ENCODE measurements at places on chromosomes 2 and 18.

DNA sequence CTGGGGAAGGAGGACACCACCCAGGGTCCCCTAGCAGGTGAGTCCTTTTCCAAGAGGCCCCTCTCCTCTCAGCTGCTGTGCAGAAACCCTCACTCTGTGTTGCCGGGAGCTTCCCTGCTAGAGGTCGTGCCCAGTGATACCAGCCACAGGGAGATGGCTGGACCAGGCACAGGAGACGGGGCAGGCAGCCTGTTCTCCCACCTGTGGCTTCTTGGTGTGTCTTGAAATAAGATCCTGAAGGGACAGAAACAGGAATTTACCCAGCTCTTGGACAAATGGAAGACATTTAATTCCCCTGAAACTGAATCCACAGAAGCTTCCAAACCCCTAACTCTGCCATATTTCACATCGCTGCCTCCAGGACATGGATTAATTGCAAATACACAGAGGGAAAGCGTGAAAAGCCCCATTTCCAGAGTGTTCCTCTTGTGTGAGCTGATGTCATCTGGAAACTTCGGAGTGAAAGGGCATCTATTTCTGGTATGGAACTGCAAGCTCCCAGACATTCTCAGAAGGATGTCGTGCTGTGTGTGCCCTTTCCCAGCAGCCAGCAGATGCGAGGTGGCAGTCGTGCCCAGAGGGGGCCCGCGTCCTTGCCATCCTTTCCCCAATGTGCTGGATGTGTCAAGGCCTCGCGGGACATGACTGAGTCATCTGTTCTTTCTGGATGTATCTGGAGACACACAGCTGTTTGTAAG, 177.7 kb downstream of the SEPTIN10 start:
- H3K4me3 ChIP-seq = no peak overlapping the region
- no peaks in the 10 kb centered on the region for H3K4me1 ChIP-seq
- H3K36me3 ChIP-seq = no peaks in the 10 kb centered on the region

GRCh38 chr2:3683748-3684454, 19.5 kb upstream of the DCDC2C start:
- no peak for DNase-seq
- H3K36me3 ChIP-seq = no peaks in the 10 kb centered on the region
- H3K4me3 ChIP-seq = no peak overlapping the region
- H3K27ac ChIP-seq = no peak overlapping the region
- no peaks in the 10 kb centered on the region for H3K27me3 ChIP-seq

GRCh38 chr2:75518638-75519465, 41.9 kb downstream of the EVA1A start:
- H3K27me3 ChIP-seq = no peaks in the 10 kb centered on the region
- no peaks in the 10 kb centered on the region for H3K36me3 ChIP-seq
- H3K27ac ChIP-seq = no peak overlapping the region
- no peaks in the 10 kb centered on the region for H3K4me1 ChIP-seq

DNA sequence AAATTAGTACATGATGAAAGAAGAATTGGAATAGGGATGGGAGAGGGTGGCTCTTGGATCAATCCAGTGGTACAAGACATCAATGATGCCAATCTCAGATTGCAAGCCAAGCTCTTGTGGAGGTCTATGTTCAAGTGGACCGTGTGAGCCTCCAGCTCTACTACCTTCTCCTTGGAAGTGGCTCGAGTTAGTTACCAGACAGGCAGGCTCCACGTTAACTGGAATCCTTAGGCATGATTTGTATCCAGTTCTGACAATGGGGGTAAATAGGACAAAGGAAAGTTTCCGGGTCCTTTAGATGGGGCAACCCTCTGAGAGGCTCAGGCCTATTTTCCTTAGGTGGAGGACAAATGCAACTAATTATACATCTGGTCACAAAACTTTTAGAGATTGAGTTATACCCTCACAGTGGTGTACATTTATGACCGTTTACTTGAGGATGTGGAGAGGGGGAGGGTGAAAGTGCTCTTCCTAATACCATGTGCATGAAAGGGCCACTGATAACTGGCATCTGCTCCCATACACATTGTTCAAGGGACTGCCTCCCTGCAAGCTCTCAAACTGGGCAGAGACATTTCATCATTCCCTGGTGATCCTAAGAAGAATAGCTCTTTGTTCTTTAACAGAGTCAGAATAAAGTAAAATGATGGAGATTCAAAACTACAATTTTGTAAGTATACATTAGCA, 180.2 kb downstream of the SOCS6 start:
- H3K27ac ChIP-seq = no peak overlapping the region
- no peak for DNase-seq

GRCh38 chr2:36277146-36277808, 78.3 kb upstream of the CRIM1 start:
- no peak overlapping the region for H3K4me3 ChIP-seq
- H3K4me1 ChIP-seq = no peaks in the 10 kb centered on the region
- H3K36me3 ChIP-seq = no peaks in the 10 kb centered on the region
- H3K27ac ChIP-seq = no peak overlapping the region
- H3K27me3 ChIP-seq = no peaks in the 10 kb centered on the region

DNA sequence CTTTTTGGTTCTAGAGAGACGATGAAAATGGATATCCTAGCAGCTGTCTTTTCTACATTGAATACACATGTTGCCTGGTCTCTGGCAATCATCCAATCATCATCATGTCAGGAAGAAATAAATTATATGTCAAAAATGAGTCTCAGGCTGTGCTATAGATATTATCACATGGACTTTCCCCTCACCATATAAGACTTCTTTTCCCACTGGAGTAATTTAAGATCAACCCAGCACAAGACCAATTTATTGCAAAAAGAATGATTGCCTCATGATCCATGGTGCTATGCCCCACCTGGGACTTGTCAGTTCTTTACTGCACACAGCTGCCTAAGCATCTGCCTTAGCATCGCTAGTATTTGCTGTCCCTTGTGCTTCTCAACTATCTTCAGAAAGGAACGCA, 783.7 kb upstream of the TMEFF2 start:
- no peak overlapping the region for H3K4me3 ChIP-seq
- H3K4me1 ChIP-seq = no peaks in the 10 kb centered on the region
- DNase-seq = no peak
- no peak overlapping the region for H3K27ac ChIP-seq
- no peaks in the 10 kb centered on the region for H3K36me3 ChIP-seq

DNA sequence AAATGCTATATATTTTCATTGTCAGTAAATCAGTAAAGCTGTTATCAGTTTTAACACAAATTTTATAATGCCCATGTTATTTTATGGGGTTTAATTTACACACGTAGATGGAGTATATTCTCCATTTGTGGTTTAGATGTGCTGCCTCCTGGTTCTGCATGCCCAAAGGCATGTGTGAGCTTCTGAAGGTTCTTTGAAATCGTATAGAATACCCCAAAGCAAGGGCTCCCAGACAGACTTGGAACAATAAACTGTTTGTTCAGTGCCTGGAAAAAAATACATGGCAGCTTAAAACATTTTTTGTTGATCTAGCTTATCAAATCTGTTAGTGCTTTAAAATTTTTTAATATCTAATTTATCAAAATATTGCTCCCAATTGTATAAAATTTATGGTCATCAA, 150.4 kb downstream of the GPD2 start:
- H3K27ac ChIP-seq = no peak overlapping the region
- H3K36me3 ChIP-seq = no peaks in the 10 kb centered on the region
- DNase-seq = no peak
- H3K4me1 ChIP-seq = no peaks in the 10 kb centered on the region
- no peak overlapping the region for H3K4me3 ChIP-seq

GRCh38 chr18:23684515-23685197, 4.6 kb upstream of the LAMA3 start:
- no peaks in the 10 kb centered on the region for H3K36me3 ChIP-seq
- DNase-seq = no peak
- H3K27ac ChIP-seq = no peak overlapping the region
- H3K4me1 ChIP-seq = peaks cover 8% of the 10 kb centered on the region
- H3K4me3 ChIP-seq = no peak overlapping the region

DNA sequence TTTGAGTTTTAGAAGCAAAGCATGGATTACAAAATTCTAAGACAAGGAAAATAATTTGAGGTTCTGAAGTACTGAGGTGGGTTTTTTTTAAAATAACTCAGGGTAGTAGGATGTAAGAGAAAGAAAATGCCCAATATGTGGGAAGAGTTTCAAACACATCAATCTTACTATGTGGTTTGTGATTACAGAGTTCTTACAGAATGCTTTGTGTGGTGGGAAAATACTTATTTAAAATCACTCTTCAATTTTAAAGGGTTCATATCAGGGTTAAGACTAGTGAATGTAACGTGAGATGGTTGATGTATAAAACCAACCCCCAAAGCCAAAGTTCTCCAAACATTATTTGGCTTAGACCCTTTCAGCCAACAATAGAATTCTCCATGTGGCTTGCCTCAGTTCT, 173.5 kb downstream of the UBE2E3 start:
- H3K27me3 ChIP-seq = no peaks in the 10 kb centered on the region
- peaks cover 30% of the 10 kb centered on the region for H3K4me1 ChIP-seq

- no peaks in the 10 kb centered on the region for H3K36me3 ChIP-seq
- DNase-seq = no peak
- H3K27ac ChIP-seq = no peak overlapping the region
- no peak overlapping the region for H3K4me3 ChIP-seq
Observed at GRCh38 chr2:60066096-60066839, 487.2 kb downstream of the BCL11A start.

DNA sequence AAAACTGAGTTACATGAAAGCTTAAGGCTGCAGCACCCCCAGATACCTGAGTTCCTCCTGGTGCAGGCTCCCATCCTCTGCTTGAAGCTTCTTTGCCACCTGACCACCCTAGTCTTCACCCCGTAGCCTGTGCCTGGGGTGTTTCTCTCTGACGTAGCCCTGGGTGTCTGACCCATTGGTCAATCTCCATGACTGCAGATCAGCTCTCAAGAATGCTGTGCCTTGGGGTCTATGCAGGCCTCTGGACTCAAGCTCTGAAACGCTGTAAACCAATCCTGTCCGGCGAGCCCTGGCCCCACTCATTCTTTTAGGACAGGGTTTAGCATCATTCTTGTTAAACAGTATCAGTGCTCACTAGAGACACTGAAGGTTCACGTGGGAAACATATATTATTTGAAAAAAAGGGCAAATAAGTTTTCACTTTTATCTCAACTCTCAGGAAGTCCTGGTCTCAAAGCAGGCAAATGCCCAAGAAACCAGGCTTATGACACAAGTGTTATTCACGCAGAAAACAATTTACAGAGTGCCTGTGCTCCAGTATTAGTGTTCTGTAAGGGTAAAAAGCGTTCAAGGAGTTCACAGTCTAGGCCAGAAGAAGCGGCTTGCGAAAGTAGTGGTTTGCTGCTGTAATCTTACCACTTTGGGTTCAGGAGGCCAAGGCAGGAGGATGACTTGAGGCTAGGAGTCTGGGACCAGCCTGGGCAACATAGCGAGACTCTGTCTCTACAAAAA, 22.8 kb upstream of the PPP4R1 start:
- no peaks in the 10 kb centered on the region for H3K36me3 ChIP-seq
- H3K27me3 ChIP-seq = no peaks in the 10 kb centered on the region
- no peak for DNase-seq

DNA sequence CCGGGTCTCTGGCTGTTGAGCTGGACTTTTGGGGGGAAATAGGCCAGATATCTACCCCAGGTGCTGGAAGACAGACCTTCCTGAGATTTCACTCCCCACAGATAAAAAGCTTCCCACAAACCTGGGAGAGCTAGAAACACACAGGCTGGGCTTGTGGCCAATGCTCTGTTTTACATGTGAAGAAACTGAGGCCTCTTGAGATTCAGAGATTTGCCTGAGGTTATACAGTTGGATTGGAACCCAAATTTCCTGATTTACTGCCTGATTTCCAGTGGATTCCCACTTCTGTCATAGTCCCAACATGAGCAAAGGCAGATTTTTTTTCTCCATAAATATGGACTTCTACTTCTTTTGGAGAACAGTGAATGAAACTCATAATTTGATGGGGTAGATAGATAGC, 360.2 kb downstream of the SETBP1 start:
- no peak overlapping the region for H3K4me3 ChIP-seq
- no peaks in the 10 kb centered on the region for H3K27me3 ChIP-seq
- no peaks in the 10 kb centered on the region for H3K36me3 ChIP-seq
- no peaks in the 10 kb centered on the region for H3K4me1 ChIP-seq

- H3K36me3 ChIP-seq = no peaks in the 10 kb centered on the region
- DNase-seq = no peak
- peak overlapping the region; percentile 83 for H3K4me3 ChIP-seq
Observed at GRCh38 chr2:19346983-19347618, 11.3 kb downstream of the OSR1 start.

DNA sequence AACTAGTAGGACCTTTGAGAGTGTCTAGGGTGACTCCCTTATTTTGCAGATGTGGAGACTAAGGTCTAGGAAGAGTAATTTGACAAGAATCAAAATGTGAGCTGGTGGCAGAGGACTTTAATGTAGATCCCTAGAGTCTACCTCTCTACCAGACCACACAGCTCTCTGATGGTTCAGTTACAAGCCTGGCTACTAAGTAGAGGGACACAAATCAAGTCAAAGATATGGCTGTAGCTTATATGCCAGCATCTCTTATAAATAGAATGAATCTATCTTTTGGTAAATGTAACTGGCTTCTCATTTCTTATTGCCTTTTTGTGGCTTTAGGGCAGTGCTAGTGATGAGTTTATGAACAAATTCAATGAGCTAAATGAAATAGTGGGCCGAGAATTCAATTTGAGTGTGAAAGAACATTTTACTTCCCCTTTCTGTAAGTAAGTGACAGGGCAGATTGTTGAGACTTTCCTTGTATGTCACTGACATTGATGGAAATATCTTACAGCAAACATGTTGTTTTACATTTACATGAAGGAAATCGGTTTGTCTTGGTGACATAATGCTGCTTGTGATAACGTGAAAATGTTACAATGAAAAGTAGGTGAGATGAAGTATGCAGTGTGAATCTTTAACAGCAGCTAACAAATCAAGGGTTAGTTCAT, 28.3 kb downstream of the CSRNP3 start:
- no peaks in the 10 kb centered on the region for H3K36me3 ChIP-seq
- no peak overlapping the region for H3K4me3 ChIP-seq
- H3K27ac ChIP-seq = no peak overlapping the region
- H3K4me1 ChIP-seq = no peaks in the 10 kb centered on the region
- no peak for DNase-seq
